ENCODE measurements at places on chromosomes 2 and 18.

DNA sequence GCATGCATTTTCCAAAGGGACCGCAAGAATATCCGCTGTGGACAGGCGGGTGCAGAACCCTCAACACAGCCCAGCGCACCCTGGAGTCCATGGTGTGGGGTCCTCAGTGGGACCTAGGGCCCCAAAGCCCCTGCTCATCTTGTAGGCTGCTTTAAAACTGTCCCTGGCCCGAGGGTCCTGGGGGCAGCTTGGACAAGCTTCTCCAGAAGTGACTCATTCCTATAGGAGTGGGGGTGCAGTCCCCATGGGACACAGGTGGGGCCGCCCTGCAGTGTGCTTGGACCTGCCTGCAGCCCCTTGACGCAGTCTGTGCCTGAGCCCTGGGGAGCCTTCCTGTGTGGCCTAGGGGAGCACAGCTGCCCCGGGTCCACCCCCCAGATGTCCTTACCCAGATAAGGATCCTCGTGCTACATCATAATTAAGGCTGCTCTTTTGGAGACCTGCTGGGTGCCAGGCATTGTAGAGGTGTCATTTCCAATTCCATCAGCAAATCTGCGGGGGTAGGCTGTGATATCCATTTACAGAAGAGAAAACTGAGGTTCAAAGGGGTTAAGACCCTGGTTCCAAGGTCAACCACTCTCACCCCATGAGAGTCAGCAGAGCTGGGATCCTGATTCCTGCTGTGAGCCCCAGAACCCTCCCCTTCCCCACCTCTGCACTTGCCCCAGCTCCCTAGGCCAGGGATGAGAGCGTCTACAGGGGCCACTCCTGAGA is 1.7 kb upstream of the HS6ST1 start:
- no peak for DNase-seq

- peak; percentile 32 for DNase-seq
Observed at GRCh38 chr2:226001716-226002115, 602.2 kb downstream of the NYAP2 start.

GRCh38 chr18:830315-830901 is 18.4 kb upstream of the YES1 start:
- DNase-seq: peak; percentile 73

DNA sequence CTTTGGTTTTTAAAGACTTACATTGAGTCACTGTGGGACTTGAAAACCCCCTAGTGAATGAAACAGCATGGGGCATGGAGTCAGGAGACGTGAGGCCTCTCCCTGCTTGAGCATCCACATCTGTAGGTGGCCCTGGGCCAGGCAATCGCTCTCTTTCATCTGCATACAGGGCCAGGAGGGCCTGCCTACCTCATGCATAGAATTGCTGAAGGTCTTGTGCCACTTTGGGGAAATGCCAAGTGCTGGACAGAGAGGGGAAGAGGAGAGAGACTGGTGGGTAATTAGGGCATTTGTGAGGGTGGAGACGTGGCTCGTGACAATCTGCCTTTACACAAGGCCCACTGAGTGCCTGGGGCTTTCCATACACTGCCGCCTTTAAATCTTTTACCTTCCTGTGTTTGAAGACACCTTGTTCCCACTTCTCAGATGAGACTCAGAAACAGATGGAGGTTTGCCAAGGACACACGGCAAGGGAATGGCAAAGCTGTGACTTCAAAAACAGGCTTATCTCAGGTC is 322.2 kb upstream of the HS6ST1 start:
- no peak for DNase-seq

- peak; percentile 53 for DNase-seq
Observed at GRCh38 chr2:48332286-48332685, 197.7 kb upstream of the STON1 start.

DNA sequence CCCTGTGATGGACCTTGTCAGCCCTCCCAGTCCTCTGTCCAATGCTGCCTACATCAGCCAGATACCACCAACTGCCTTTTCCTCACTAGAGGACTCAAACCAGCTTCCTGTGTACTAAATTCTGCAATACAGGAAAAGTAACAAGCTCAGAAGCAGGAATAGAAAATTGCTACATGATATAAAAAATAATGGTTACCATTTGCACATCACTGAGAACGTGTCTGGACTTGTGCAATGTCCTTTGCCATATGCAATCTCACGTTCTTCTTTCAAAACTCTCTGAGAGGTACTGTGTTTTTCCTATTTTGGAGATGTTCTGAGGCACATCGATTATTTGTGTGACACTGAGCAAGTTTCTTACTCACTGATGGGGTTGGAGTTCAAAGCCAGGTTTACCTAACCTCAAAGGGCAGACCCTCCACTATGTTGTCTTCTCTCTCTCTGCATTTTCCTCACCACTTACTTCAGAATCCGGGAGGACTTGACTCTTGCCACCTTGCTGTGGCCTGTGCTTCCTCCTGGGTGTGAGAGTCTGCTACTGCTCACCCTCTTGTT is 12.1 kb downstream of the UPP2 start:
- DNase-seq: no peak

DNA sequence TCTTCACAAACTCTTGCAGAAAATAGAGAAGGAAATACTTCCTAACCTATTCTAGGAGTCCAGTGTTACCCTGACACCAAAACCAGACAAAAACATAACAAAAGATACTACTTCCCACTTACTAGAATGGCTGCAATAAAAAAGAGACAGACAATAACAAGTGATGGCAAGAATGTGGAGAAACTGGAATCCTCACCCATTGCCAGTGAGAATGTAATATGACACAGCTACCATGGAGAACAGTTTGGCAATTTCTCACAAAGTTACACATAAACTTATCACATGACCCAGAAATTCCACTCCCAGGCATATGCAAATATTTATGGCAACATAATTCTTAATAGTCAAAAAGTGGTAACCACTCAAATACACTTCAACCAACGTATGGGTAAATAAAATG is 209.8 kb upstream of the CTAGE1 start:
- DNase-seq: no peak

GRCh38 chr2:46540496-46541331 is 61.3 kb downstream of the TMEM247 start:
- peak; percentile 87 for DNase-seq

All from GM23248 (cell line).